ENCODE measurements at places on chromosomes 11 and 22.

- no peak for DNase-seq
These were observed 177.1 kb upstream of the RAG2 start for GRCh38 chr11:36775130-36775529.

DNA sequence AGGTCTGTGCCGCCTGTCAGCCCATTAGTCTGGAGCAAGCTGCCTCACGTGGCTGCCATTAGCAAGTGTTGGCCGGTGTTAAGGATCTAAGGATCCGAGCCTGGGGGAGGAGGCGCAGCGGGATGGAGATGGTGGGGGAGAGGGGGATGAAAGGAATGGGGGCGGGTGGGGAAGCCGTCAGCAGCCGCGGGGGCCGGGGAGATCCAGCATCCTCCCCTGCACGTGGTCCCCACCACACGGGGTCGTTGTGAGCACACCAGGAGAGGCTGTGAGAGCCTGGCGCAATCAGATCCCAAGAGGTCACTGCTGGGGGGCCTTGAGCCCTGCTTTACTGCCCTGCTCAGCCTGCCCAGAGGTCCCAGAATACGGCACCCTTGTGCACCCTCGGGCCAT, 7.3 kb downstream of the CABP7 start:
- no peak for DNase-seq

- DNase-seq = no peak
These were observed 560.4 kb downstream of the TBC1D22A start for GRCh38 chr22:47322854-47323253.

DNA sequence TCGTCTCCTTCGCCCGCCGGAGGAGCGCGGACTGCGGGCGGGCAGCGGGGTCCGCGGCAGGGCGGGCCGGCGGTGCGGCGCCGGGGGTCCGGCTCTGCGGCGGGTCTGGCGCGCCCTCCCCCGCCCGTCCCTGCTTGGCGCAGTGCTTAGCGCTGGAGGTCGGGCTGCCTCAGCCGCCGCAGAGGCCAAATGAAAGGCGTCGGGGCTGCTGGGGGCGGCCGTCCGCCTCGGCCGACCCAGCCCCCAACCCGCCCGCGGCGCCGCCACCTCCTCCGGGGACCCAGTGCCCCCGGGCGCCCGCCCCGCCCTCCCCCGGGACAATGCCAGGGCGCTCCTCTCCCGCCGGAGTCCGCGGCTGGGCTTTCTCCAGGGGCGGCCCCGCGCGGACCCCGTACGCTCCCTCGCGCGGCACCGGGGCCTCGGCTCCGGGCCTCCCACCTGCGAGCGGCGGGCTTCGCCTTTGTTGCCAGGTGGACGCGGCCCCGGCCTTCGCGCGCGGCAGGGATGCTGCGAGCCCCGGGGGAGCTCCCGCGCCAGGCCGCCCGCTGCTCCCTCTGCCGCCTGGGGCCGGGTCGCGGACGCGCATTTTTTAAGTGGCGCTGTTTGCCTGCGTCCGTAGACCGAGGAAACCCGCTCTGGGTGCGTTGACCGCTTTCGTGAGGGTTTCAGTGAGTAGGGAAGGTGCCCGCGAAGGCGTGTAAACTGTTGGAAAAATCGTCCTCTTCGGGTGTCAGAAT, 583 bp downstream of the APLP2 start:
- DNase-seq = no peak

- no peak for DNase-seq
These were observed 5.2 kb upstream of the MUC5AC start for GRCh38 chr11:1152316-1153104.

DNA sequence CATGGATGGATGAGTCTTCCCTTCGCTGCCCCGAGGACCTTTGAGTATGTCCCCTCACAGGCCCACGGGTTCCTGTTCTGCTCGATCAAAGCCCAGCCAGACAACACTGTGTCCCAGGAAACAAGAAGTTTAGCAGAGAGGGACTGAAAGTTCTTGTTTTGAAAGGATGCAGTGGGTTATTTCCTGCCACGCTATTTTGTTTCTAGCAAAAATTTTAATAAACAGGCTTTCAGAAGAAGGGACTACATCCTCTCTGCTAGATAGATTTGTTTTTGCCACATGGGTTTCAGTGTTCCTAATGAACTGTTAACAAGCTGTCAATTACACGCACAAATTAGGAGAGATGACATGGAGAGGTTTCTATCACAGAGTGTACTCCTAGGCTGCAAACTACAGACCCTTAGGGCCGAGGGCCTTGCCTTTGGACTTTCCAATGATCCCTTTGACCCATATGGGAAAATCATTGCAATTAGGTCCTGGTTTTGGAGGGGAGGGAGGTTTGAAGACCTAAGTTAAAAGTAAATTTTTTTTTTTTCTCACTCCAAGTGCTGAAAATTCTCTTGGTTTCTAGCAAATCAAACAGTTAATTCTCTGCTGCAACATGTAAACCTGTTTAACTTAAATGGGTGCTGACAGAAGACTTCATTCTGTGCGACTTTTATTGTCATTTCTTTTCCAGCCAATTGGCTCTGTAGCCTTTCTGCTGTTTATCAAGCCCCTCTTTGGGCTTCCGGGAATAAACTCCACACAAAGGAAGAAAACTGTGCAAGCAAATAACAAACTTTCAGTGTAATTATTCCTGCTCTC, 81.4 kb downstream of the RCN1 start:
- no peak for DNase-seq

All from anterior cingulate cortex (tissue), 58 donors.